Cardiac septum (tissue), 1 donor: ENCODE measurements at places on chromosomes 11 and 22. TPM values are rescaled to one million over a fixed set of nuclear protein-coding genes. Genes with fewer than 3 reads are reported as not detected.

DNA sequence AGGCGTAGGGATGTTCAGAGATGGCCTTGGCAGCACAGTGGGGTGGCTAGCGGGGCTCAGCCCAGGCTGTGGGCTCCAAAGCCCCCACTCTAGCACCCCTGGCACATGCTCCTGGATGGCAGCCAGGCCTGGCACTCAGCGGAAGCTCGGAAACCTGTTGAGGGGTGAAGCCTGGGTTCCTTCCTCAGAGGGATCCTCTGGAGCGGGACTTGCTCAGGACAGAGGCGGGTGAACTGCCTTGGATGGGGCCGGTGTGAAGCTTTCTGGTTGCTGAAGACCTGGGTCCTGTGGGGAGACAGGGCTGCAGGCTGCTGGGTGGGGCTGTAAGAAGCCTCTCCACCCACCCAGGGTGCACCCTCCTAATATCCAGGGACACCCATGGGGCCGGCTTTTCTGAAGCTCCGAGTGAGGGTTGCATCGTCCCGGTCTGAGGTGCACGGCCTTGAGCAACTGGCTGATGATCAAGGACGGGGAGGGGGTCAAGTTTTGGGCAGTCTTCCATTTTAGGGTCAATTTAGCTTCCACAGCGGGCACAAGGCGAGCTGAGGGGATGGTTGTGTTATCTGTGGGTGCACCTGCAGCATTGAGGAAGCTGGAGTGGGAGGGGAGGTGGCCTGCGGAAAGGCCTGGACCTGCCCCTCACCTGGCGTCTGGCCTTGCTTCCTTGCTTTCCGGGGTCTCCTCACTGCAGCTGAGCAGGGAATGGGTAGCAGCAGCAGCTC, 5.2 kb downstream of the MRGPRE start:
- DNase-seq = no peak

DNA sequence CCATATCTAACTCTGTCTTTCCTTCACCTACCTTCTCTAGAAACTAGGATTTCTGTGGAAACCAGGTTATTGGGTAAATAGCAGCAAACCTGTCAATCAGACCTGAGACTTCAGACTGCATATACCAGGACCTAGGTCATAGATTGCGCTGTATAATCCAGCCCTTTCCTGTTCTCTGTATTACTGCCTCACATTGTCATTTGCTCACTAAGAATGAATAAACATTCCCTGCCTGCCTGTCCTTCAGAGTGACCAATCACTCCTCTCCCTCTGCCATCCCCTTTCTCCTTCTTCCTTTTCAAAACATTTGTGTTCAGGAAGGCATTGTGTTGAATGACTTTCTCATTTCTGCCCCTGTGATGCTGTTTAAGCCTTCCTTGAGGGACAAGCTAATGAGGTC, 14.1 kb upstream of the FZD4 start:
- DNase-seq = no peak

DNA sequence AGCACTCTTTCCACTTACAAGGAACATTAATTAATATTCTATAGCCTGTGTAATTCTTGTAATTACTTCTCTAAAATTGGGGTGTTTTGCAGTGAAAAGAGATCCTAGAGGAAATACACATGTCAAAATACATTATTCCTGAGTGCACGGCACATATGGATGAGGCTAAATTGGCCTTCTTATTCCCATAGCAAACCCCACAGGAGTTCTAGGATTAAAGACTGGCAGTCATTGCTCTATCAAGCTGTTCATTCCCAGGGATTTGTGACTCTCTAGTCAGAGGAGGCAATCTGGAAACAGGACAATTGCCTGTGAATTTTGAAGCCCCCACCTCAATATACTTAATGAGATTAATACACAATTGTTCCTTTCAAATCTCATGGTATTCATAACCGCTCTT, 145.9 kb upstream of the OPCML start:
- no peak for DNase-seq

DNA sequence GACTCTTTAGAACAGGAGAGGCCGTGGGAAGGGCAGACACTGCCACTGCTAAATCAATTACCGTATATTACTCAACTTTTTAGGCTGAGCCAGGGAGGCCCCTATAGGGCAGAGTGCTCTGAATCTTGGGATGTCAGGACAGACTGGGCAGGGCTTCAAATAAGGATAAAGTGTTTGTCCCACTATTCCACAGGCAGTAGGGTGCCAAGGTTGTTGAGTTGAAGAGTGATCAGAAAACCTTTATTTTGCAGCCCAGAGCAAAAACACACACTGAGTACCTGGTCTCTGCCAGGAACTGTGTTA, 1.6 kb upstream of the B4GAT1 start:
- no peak for DNase-seq

DNA sequence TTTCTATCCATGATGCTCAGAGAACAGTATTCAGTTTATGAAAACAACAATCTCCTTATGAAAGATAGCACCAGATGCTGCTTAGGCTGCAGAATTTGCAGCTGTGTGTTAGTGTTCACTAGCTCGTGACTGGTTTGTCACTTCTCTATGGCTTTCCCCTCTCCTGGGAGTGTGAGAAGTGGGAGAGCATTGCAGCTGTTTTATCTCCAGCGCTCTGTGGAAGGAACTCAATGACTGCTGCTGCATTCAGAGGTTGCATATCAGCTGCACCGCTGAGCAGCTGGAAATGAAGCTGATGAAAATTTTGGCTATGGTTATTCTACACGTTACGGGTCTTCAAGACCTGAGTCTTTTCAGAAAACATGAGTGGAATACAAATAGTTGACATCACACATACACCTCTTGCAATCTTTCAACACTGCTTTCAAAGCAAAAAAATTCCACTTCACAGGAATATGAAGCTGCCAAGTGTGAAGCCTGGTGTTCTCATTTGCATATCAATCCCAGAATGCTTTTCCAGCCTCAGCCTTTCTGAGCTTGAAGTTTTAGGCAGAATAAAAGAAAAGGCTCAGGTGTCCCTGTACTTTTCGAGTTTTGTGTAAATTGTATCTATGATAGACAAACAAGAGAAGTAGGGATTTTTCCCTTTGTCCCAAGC, 149.3 kb upstream of the DDI1 start:
- no peak for DNase-seq

DNA sequence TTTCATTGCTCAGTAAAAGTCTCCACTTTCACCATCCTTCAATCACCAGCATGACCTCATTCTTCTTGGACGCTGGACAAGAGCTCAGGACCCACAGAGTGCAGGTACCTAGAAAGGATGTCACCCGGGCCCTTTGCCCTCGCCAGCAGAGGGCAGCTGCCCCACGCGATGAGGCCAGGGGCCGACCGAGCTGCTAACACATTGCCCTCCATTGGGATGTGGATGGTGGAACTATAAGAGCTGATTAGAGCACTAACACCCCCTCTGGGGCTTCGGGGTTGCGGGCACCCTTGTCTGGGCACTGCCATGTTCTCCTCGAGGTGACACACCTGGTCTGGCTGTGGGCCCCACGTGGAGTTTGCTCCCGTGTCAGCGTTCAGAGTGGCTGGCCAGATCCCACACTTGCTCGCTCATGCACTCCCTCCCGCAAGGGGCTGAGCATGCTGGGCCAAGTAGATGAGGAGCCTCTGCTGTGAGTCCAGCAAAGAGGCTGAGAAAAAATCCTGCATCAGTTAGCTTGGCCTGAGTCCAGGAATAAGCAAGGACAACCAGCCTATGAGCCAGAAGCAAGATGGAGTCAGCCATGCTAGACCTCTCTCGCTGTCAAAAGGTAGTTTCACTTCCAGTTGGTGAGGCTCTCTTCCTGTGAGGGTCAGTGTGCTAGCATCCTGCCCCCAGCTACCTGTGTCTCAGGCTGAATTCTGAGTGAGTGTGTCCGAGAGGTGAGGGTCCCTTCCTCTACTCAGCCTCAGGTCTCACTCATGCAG, 9.8 kb downstream of the KRTAP5-6 start:
- DNase-seq = no peak

DNA sequence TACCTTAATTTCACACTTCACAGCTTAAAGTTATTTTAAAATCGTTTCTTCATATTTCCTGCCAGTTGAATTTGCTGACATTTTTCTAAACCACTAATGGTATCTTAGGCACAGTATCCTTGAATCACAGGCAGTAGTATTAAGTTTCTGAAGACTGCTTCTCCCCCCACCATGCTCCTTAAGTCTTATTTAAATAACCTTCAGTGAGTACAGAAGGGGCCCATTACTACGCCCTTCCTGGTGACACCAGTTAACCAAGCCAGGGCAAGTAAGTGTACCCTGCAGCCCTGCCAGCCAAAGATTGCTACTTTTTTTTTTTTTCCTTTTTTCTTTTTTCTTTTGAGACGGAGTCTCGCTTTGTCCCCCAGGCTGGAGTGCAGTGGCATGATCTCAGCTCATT, 19.9 kb downstream of the KDM2A start:
- no peak for DNase-seq

- peak; percentile 63 for DNase-seq
These were observed 565.2 kb downstream of the BUD13 start for GRCh38 chr11:116207421-116208141.

- DNase-seq = no peak
These were observed 14.0 kb downstream of the RHOG start for GRCh38 chr11:3826721-3827120.

DNA sequence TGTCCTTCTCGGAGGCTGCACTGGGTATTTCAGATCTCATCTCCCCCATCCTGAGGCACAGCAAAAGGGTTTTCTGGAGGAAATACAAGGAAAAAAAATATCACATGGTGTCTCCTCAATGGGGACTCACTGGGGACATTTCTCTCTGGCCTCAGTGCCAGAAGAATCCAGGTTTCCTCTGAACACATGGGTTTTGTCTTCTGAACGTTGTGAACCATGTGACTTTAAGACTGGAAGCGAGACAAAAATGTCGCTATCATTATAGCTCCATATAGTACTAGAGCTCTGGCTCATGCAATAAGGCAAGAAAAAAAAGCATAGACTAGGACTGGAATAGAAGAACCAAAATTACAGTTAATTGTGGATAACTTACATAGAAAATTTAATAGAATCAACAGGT, 44.9 kb upstream of the RFPL3 start:
- no peak for DNase-seq

DNA sequence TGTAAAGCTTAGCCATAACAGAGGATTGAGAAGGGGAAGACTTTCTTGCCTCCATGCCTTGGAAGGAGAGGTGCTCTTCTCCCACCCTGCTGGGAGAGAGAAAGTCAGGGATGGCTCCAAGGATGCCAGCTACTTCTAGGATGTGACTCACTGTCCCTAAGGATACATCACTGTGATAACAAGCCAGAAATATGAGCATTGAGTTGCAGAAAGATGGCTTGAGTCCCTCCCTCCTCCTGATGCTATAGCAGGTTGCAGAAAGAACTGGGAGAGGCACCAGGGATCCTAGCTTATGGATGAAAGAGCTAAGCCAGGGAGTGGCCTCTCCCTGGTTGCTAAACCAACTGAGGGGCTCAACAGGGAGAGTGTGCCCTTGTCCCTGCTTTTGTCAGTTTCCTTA, 27.8 kb upstream of the FJX1 start:
- DNase-seq = no peak

DNA sequence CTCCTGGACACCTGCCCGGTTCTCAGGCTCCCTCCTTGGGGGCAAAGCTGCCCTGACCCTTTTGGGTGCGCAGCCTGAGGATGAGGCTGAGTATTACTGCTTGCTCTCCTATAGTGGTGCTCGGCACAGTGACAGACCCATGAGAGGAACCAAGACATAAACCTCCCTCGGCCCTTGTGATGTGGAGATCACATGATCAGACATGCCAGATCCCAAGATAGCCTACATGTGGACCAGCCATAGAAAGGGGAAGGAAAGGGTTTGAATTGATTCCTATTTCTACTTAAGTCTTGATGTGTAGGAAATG, 125.3 kb downstream of the VPREB1 start:
- DNase-seq = no peak

- DNase-seq = no peak
These were observed 266.0 kb upstream of the MTNR1B start for GRCh38 chr11:92703449-92703830.

- DNase-seq = no peak
These were observed 3.1 kb upstream of the RAG2 start for GRCh38 chr11:36601155-36601554.

- DNase-seq = no peak
These were observed 86.7 kb upstream of the PRODH start for GRCh38 chr22:19022755-19023154.

DNA sequence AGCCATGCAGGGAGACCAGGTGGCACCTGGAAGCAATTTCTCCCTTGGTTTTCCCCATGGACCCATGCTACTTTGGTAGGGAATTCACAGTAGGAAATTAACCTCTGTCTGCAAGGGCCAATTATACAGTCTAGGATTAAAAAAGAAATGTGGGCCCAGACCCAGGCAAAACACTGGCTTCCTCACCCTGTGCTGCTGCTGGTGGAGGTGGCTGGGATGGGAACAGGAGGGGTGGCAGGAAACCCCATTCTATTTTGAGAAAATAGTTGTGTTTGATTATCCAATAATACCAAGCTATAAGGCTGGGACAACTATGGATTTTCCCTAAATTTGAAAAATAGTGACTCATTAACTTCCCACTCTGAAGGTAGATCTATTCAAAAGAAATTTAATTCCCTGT, 417.0 kb upstream of the NARS2 start:
- DNase-seq = no peak

DNA sequence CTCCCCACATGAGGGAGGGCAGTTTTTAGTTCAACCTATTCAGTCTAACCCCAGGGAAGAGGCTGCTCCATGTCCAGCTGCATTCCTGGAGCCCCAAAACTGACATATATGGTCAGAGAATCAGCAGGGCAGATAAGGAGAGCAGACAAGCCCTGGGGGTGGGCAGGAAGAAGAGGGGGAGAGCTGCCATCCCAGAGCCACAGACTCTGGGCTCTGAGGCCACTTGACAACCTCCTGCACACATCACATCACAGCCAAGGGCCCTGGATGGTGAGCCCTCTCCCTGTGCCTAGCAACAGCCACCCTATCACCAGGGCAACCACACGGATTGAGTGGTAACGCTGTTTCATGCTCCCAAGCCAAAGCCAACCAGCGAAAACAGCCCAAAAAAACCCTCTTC, 3.1 kb downstream of the ARHGAP1 start:
- no peak for DNase-seq

GRCh38 chr22:41873391-41873790, 40.5 kb downstream of the SREBF2 start:
- DNase-seq = no peak

GRCh38 chr11:108568195-108568858, 25.2 kb downstream of the EXPH5 start:
- DNase-seq = no peak

GRCh38 chr11:119100246-119100970, 1.2 kb downstream of the DPAGT1 start:
- DNase-seq = no peak

Gene PDE2A
- 28.8 TPM for total RNA-seq

Gene APOA5
- not detected for total RNA-seq

Gene RAG1
- 1.2 TPM for total RNA-seq

Gene NPTXR
- 23.5 TPM for total RNA-seq

Gene CNGA4
- total RNA-seq = not detected

Gene PDXP
- 24.1 TPM for total RNA-seq

Gene EHF
- total RNA-seq = 0.08 TPM

Gene ATP5MG
- total RNA-seq = 600 TPM

Gene PPP6R3
- total RNA-seq = 92.4 TPM

Gene MS4A12
- total RNA-seq = not detected

Gene ZNF280B
- 0.57 TPM for total RNA-seq

Gene SEPTIN3
- total RNA-seq = not detected
